ENCODE measurements at places on chromosomes 7 and 10.

- peak; percentile 21 for DNase-seq
These were observed 17.4 kb downstream of the DDIT4 start for GRCh38 chr10:72291019-72291532.

DNA sequence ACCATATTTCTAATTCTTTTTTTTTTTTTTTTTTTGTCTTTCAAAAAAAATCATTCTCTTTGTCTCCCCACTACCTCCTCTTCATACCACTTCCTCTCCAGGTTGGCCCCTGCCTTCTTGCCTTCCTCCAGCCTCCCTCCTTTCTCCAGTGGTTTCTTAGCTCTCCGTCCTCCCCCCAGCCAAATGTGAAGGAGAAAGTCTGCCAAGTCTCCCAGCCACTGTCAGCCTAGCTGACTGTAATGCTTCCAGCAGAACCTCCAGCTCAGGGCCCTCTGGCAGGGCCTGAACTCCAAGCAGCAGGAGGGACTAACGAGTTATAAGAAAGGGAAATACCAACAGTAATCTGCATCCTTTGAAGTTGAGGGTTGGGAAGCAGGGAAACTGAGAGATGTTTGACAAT, 35.5 kb upstream of the BICC1 start:
- no peak for DNase-seq

DNA sequence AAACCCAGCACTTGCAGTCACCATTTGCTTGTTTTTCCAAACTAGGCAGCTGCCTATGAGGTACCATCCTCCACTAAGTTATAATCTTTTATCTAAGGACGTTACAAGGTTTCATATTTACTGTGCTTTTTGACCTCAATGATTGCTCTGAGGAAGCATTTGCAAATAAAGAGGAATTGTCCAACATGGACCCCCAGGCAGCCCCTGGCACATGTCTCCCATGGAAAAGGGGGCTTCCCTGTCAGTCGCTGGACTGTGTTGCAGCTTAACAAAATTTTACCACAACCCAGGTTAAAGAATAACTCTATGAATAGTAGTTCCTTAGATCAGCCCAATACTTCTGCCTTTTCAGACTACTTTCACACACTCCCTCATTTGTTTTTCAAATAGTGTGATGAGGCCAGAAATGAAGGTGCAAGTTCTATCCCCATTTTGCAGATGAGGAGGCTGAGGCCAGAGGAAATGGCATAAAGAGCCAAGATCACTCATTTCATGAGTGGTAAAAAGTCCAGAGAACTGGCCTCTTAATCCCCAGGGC, 52.8 kb upstream of the ZPBP start:
- DNase-seq, result no peak

GRCh38 chr10:102773320-102773719, 29.6 kb downstream of the WBP1L start:
- no peak for DNase-seq

GRCh38 chr7:75892634-75893272, 13.9 kb downstream of the RHBDD2 start:
- DNase-seq, result no peak

DNA sequence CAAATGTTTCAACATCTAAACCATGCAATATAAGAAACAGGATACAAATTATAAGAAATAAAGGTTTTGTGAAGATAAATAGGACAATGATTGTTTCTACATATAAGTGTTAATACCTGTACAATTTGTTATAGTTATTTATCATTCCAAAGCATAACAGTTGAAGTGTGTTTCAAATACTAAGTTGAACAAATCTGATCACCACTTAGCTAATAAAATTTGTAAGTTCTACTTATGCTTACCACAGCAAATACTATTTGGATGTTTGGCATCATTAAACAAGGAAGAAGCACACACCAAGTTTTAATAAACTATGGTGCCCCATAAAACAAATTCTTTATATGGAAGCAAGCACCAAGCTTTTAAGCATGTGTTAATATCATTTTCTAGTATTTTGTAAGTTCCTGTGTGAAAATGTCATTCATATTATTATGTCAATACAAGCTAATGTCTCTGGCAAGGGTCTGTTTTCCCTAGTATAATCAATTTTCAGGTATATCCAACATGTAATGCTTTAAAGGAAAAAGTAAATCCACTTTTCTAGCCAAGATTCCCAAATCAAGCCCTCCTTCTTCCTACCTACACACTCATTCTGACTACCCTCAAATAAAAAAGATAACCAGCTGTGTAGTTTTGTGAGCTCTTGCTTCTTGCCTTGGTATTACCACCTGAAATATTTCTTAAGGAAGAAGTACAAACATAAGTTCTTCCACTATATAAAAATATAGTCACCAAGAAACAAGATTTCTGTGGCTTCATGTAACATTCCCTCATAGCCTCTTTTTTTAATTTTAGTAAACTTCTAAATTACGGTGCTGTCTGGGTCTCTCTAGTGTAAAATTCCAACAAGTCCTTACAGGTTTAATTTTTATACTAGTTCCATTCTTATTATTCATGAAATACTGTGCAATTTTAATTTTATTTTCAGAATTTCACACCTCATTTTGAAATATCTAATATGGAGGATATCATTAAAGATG, 9.2 kb downstream of the SKAP2 start:
- no peak for DNase-seq

DNA sequence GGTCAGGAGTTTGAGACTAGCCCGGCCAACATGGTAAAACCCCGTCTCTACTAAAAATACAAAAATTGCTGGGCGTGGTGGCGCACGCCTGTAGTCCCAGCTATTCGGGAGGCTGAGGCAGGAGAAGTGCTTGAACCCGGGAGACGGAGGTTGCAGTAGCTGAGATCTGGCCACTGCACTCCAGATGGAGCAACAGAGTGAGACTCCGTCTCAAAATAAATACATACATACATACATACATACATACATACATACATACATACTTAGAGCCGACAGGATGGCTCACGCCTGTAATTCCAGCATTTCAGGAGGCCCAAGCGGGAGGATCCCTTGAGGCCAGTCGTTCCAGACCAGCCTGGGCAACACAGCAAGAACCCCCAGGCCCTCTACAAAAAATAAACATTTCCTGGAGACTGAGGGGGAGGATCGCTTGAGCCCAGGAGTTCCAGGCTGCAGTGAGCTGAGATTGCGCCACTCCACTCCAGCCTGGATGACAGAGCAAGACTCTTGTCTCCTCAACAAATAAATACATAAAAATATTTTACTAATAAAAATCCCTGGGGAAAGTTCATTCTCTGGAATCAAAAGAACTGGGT, 90.9 kb upstream of the TNRC18 start:
- no peak for DNase-seq

- DNase-seq, result no peak
These were observed 468.5 kb downstream of the PARD3 start for GRCh38 chr10:34346516-34347100.

- no peak for DNase-seq
These were observed 137.3 kb downstream of the TCF7L2 start for GRCh38 chr10:113087165-113088029.

DNA sequence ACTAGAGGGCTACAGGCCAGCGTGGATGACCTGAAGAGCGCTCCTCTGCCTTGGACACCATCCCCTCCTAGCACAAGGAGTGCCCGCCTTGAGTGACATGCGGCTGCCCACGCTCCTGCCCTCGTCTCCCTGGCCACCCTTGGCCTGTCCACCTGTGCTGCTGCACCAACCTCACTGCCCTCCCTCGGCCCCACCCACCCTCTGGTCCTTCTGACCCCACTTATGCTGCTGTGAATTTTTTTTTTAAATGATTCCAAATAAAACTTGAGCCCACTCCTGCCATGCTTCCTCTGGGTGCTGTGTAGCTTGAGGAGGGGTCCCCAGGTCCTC, 4.5 kb downstream of the SNCG start:
- no peak for DNase-seq

DNA sequence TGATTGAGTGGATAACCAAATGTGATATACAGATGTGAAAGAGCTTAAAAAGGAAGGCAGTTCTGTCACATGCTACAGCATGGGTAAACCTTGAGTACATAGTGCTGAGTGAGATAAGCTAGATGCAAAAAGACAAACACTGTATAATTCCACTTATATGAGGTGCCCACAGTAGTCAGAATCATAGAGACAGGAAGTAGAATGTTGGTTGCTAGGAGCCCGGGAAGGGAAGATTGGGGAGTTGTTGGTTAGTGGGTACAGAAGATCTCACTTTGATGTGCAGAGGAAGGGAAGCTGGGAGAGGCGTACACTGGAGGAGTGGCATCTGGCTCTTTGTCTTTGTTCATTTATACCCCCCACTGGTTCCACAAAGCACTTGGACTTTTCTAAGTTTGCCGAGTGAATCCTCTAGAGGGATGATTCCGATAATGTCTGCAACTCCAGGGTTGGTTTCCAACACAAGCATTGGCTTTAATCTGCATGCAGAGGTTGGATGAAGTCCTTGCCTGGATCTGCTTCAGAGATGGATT, 39.5 kb downstream of the TSPAN14 start:
- peak; percentile 23 for DNase-seq

DNA sequence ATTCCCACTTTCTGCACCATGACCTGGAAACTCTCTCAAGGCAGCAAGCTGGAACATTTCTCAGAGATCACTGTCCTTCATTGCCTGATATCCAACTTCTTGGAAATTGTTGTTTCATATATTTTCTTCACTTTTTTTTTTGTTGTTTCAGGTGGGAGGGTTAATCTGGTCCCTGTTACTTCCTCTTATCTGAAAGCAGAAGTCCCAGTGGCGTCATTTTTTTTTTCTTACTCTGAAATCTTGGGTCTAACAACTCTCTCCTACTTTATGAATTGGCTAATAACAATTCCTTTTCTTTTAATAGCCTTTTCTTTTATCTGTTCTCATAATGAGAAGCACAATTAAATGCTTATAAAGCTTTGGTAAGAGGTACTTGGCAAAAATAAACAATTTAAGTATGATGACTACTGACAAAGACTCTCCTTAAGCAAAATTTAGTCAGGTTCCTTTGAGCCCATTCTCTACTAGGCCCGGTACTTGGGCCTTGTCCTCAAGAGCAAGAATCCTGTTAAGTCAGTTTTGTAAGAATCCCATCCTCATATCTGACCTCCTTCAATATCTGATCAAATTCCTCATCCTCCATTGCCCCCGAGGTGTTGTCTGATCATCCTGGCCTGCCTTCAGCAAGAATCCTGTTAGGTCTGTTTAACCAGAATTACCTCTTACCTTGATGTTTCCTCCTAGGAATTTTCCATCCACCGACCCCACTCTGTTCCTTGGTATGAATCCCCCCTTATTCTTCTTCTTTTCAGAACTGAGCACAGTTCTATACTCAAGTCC, 11.5 kb upstream of the CC2D2B start:
- peak; percentile 45 for DNase-seq

- no peak for DNase-seq
These were observed 9.2 kb downstream of the ZNF800 start for GRCh38 chr7:127383123-127383835.

DNA sequence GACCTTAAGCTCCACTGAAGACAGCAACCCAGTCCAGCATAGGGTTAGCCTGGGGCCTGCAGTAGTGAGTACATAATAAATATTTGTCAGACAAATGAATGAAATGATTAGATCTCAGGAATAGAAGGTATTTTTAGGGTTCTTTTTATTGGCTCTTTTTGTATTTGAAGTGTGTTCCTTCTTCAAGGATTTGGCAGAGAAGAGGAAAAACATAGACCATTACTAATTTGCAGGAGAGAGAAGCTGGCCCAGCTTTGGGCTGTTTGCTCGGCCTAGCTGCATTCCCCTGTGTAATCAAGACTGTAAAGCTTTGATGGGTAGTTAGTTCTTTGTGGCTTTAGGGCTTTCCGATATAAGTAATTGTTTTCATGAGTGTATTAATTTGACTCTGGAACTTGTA, 64.2 kb downstream of the CNNM2 start:
- DNase-seq, result no peak

DNA sequence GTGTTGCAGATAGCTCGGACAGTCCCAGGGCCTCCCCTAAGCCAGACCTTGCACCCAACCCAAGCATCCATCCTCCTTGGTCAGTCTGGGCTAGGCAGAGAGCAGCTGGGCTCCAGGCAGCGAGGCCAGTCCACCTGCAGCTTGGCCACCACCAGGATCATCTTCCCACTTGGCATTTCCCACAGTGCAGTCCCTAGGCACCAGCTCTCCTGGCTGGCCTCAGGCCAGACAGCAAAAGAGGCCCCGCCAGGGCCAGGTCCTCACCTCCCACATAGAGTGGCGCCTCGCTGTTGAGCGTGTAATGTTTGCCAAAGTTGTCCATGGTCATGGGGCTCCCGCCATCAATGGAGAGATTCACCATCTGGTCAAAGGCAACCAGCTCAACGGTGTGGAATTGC, 171.7 kb downstream of the LCOR start:
- no peak for DNase-seq

GRCh38 chr7:70389531-70390151, 742.3 kb upstream of the GALNT17 start:
- DNase-seq, result no peak

DNA sequence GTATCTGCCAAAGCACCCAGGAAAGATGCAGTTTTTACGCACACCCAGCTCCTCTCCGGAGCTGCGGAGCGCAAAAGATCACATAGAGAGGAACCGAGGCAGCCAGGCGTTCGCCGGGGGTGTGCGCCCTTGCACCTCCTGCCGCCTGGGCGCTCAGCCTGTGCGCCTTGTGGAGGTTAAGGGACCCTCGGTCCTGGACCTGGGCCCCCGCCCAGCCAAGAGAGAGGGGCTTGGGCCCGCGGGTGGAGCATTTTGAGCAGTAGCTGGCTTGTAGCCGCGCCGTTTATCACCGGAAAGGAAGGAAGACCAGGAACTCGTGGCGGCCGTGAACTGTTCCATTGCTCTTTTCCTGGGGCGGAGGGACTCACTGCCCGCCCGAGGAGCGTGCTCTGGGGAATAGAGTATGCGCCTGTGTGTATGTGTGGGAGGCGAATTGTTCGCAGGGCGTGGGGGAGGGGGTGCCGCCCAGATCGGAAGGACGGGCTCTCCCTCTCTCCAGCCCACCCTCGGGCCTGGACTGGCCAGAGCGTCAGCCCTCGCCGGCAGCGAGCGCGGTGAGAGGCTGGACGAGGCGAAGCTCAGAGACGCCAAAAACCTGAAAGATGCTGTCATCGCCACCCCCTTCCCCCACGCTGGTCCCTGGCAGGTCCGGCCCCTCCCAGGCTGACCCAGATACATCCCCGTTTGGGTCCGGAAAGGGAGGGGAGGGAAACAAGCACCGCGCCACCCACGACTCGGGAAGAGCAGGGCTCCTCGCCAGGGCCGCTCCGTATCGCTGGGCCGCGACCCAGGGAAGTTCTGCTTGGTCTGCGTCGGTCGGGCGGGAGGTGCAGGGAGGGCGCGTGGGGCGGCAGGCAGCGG, 1.2 kb upstream of the WNT2 start:
- no peak for DNase-seq

DNA sequence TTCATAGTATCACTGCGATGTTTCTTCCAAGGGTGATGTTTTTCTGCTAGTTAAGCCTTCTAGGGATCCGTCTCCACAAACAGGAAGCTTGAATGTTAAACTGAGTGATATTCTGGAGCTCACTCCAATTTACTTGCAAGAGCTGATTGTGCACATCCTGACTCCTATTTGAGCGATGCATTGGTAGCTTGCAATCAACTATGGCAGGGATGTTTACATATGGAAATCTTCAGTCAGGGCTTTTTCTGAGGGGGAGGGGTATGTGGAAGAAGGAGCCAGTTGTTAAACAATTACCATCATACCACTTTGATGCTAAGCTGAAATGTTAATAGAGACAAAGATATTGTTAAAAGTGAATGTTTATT, 43.2 kb upstream of the NXPH1 start:
- no peak for DNase-seq

GRCh38 chr7:6123843-6124242, 92.7 kb downstream of the ANKRD61 start:
- DNase-seq, result no peak
